ENCODE measurements at places on chromosomes 13 and 19.

DNA sequence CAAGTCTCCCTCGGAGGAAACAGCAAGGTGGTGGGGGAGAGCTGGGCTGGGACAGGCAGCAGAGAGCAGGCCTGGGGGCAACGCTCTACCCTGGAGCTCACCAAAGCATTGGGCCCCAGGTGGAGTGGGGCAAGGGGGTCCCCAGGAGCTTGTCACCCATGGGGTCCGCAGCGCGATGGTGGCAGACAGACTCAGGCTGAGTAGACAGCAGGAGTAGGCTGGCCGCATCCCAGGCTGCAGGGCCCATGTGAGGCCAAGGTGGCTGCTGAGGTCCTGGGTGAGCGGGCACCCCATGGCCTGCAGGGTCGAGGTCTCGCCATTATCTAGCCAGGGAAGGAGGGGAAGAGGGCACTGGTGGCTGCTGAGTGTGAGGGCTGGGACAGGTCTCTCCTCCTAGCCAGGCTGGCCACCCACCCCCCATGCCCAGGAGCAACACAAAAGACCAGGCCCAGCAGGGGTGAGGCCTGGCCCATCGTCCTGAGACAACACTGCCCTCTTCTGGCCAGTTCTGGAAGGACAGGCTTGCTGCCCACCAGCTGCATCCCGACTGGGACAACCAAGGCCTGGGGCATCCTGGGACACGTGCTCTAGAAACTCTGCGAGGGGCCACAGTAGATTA is 33.1 kb downstream of the CEBPG start:
- peak; percentile 1 for DNase-seq

- DNase-seq: no peak
These were observed 85.7 kb downstream of the LACC1 start for GRCh38 chr13:43965459-43965845.

- DNase-seq: peak; percentile 7
These were observed 25.9 kb downstream of the ACSBG2 start for GRCh38 chr19:6161271-6161850.

DNA sequence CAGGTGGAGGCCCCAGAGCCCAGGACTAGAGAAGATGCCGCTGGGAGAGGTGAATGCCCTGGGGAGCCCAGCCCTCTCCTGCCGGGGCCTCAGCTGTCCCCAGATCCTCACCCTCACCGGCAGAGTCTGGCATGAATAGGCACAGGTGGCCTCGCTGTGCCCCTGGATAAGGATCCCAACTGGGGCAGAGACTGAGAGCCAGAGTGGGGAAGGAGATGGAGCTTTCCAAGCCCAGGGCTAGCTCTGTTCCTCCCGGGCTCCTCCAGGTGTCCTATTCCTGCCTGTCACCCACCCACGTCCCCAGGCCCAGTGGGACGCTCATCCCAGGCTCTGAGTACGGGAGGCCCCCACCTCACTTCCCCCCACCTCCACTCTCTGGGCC is 16.5 kb downstream of the PRR36 start:
- DNase-seq: no peak

DNA sequence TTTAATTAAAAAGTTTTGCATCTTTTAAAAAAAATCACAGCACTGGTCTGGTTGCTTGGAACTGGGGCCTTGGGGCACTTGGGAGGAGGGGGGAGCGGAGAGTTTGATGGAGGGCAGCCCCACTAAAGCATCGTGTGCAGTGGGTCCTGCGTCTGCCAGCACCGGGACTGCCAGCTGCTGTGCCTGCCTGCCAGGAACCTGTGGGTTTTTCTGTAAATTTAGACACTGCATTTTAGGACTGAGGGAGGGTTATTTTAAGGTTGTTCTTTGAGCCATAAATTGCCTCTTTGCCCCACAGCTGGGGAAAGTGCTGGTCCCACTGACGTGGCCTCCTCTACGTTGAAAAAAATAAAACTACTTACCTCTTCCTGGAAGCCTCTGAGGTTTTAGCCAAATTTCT is 2.9 kb downstream of the KLF2 start:
- no peak for DNase-seq

DNA sequence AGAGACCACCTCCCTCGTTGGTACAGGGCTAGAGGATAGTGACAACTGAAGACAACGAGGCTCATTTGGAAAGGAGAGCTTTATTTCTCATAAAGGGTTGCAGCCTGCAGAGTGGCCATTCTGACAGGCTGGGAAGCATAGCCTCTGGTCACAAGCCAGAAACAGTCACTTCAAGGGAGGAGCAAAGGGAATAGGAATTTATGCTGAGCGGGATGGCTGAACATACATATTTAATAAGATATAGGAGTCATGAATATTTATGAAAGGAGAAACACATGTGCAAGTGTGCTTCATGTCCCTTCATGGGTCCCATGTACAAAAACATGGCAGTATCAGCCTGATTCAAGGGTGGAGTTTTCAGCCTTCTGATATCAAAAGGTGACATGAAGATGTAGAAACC is 27.1 kb upstream of the URI1 start:
- no peak for DNase-seq

- no peak for DNase-seq
These were observed 79.3 kb upstream of the GPR183 start for GRCh38 chr13:99386495-99386894.

DNA sequence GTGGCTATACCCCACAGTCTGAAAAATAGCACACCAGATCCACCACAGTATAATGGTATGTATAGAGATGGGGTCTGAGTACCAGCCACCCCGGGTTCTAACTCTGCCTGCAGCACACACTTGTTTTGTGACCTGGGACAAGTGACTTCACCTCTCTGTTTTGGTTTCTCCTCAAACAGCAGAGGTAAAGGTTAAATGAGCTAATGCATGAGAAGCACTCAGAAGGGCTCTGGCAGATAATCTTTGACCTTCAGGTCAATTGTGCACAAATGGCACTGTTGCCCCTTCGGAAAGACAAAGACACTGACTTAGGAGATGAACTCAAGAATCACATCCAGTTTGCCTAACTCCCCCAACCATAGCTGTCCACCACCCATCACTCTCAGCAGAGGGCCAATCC is 7.7 kb downstream of the ZC3H4 start:
- DNase-seq: no peak
